ENCODE measurements at places on chromosomes 2 and 18. TPM values are rescaled to one million over a fixed set of nuclear protein-coding genes. Genes with fewer than 3 reads are reported as not detected.

- DNase-seq = no peak
These were observed 1237.7 kb downstream of the LRP1B start for GRCh38 chr2:140892911-140893637.

GRCh38 chr2:88429929-88430328 lies 22.6 kb downstream of the FOXI3 start:
- DNase-seq = peak; percentile 5

DNA sequence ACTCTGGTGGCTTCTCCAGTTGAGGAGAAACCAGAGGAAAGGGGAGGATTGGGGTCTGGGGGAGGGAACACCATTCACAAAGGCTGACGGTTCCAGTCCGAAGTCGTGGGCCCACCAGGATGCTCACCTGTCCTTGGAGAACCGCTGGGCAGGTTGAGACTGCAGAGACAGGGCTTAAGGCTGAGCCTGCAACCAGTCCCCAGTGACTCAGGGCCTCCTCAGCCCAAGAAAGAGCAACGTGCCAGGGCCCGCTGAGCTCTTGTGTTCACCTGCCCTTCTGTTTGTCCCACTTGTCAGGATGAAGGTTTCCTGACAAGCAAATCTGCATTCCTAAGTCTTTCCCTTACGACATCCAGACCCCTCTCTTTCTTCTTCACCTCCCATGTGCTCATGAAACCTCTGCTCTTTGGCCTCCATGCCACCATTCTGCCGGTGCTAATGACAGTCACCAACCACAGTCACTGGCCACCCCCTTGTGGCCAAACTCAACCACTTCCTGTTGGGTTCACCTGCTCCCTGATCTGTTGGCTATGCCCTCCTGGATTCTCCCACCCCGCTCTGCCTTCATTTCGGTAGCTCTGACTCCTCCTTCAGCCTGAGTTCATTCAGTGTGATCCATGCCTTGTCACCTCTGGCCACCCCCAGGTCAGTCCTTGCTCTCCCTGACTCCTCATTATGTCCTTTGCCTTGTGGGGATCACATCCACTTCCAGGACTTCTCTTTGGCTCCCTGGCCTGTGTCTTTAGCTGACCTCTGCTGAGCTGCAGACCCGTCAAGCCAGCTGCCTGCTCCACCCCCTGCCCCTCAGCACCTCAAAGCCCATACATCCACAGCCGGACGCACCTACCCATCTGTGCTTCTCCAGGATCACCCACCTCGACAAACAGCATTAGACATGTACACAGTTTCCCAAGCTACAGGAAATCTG lies 17.6 kb downstream of the EMX1 start:
- peak; percentile 53 for DNase-seq

- DNase-seq = no peak
These were observed 166.9 kb downstream of the CDCA7 start for GRCh38 chr2:173521450-173522192.

GRCh38 chr18:74282755-74283554 lies 8.8 kb downstream of the CYB5A start:
- DNase-seq = peak; percentile 21

DNA sequence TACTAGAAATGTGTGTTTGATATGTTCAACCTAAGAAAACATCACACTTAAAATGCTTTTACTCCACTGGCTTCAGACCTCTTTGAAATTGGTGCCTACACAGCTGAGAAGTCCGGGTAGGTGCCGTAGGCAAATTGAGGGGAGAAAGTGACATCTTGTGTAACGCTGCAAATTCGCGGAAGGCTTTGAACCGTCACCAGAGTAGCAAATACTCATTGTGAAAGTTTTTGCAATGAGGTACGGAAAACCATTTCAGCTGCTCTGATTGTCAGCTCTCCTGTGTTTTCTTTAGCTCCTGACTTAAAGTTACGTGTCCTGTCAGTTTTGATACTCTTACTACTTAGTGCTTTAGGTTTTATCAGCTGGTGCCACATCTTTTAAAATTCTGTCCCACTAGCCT lies 224.5 kb downstream of the FAM210A start:
- no peak for DNase-seq

DNA sequence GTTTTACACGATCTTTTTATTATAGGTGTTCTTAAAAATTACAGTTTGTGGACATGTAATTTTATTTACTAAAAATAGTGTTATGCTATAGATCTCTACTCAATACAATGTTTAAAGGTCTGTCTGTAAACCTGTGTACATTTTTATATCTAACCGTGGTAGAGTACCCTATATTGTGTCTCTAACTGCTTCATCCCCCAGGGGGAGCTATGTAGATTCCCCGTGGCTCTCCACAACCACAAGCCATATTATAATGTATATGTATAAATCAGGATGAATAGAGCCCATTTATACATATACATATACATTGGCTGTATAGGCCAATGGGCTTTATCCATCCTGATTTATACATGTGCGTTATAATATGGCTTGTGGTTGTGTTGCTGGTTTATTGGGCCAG lies 59.4 kb downstream of the ADAM23 start:
- no peak for DNase-seq

DNA sequence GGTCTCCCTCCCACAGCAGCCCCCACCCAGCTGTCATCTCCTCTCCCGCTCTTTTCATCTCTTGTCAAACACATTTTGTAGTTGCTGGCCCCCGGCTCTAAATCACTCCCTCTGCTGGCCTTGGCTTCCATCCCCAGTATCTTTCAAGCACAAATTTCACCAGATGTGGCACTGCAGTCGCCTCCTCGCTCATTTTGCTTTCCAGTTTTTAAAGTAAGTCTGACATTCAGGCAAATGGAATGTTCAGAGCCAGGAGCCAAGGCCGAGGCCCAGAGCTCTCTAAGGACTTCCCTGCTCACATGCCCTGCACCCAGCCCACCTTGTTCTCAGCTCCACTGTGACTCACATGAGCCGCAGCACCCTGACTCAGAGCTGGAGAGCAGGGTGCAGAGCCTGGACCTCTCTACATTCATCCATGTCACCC lies 158.4 kb downstream of the GALNT14 start:
- DNase-seq = peak; percentile 91

The REG1A gene
- total RNA-seq = not detected

The SERPINB3 gene
- total RNA-seq = not detected
